ENCODE measurements at places on chromosomes 5 and 9. TPM values are rescaled to one million over a fixed set of nuclear protein-coding genes. Genes with fewer than 3 reads are reported as not detected.

DNA sequence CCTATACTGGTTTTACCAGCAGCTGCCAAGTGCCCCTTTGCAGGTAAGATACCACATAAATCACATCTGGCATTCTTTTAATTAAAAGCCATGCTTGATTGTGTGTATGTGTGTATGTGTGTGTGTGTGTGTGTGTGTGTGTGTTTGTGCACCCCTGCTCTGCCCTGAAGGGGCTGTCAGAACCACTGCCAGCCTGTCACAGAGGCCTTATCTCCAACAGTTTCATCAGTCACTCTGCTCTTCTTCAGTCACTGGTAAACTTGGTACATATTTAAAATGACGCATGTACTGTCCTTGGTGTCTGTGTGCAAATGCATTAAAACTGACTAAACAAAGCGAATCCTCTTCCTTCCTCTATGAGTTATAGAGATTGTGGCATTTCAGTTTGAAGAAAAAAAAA, 19.0 kb upstream of the NR5A1 start:
- DNase-seq = no peak

GRCh38 chr5:51731421-51732029, 348.3 kb downstream of the ISL1 start:
- DNase-seq = no peak

DNA sequence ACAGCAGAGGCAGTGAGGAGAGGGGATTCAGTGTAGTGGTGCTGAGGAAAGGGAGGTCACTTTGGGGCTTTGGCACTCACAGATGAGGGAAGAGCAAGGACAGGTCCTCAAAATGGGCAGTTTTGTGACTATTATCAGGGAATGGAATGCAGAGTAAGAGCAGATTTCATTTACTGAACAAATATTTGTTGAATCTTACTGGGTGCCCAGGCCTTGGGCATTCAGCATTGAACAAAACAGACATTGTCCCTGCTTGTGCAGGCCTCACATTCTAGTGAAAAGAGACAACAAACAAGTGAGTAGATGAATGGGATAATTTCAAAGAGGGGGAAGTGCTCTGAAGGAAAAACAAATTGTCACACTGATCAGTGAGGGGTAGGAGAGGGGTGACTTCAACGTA, 404.1 kb downstream of the DMRT2 start:
- no peak for DNase-seq

Gene DOLPP1
- 9.7 TPM for total RNA-seq

Gene TAF11L3
- total RNA-seq = not detected

Measured in esophagus squamous epithelium (tissue), 5 donors.